ENCODE measurements at places on chromosomes 7 and 10.
A peak's percentile ranks its signal among the peaks of the same experiment; 100 is the strongest.

DNA sequence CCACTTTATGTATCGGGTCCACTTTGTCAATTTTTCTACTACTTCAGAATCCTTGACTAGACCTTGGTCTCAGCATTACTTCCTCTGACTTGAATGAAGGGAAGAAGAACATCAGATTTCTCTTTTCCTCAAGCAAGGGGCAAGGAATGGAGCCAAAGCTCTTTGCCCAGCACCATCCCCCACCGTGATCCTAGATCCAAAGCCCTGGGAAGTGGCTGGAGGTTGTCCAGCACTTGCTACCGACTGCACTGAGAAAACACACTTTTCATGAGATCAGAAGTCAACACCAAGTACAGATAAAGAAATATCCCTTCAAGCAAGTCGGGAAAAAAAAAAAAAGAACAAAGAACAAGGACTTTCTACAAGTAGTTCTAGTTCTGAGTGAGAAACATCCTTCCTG is 102.1 kb upstream of the DDC start:
- no peak for DNase-seq

- no peak for DNase-seq
Observed at GRCh38 chr7:117019786-117020590, 66.7 kb downstream of the ST7 start.

DNA sequence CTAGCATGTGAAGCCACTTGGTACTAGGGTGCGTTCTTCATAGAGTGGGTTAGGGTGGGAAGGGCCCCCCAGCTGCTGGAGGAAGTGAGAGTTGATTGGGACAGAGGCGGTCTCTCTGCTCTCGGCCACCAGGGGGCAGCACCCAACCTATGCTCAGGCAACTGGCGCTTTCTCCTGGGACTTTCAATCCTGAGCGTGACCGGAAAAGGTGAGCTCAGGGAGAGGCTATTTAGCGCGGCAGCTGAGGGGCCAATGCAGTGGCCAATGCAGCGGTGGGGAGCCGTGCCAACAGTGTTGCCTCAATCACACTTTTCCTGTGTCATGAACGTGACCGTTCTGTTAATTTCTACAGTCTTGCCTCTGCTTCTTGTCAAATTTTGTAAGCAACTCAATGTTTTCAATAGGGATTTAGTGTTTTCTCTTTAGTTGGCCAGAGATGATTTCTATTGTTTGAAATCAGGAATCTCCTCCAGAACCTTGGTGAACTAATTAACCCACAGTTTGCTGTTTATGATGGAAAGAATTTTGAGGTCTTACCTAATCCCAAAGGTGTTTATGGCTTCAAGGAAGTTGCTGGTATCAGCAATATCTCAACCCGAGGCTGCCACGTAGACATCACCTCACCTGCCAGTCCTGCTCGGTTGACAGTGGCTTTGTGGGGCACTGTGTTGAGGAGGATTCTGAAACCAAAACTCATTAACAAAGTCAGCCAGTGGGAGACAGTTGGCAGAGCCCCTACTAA is 67.9 kb upstream of the PDZD8 start:
- DNase-seq, result peak; percentile 49

GRCh38 chr10:22640359-22640758 is 74.0 kb downstream of the PIP4K2A start:
- DNase-seq, result no peak

GRCh38 chr7:128415217-128415785 is 5.5 kb upstream of the IMPDH1 start:
- DNase-seq, result no peak

- DNase-seq, result no peak
Observed at GRCh38 chr10:24716295-24716694, 7.4 kb downstream of the ARHGAP21 start.

GRCh38 chr7:92641921-92642511 is 51.8 kb upstream of the FAM133B start:
- peak; percentile 21 for DNase-seq

DNA sequence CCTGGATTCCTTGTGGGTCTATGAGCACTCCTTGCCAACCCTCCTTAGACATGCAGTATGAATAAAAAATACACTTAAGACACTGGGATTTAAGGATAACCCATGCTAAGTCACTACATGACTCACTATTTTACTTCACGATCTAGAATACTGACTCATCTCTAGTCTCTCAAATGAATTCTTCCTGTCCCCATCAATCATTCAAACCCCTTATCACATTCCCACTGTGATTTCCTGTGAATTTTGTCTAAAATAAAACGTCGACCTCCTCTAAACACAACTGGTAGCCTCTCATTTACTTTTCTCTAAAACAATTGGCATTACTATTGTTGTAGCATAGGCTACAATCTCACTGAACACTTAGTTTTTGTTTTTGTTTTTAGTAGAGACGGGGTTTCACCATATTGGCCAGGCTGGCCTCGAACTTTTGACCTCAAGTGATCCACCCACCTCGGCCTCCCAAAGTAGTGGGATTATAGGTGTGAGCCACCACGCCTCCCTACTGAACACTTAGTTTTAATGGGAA is 3.9 kb upstream of the IQUB start:
- DNase-seq, result no peak

GRCh38 chr7:92621026-92621540 is 30.9 kb upstream of the FAM133B start:
- peak; percentile 68 for DNase-seq

DNA sequence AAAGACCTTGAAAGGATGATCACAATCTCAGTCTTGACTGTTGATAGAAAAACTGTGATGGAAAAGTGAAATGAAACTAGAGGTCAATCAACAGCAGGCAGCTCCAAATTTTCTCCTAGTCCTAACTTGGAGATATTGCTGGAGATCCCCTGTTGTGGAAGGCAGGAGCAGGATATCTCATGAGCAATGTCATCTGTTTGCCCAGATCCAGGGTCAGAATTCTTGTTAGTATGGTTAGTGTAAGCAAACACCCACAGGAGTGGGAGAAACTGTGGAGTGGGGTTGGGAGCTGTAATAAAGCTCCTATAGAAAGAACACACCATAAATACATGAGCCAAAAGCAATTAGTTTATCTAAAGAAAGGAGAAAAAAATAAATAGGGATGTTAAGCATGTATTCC is 169.0 kb downstream of the AKR1D1 start:
- DNase-seq, result no peak

- DNase-seq, result no peak
Observed at GRCh38 chr10:131757285-131758058, 143.3 kb upstream of the PPP2R2D start.

DNA sequence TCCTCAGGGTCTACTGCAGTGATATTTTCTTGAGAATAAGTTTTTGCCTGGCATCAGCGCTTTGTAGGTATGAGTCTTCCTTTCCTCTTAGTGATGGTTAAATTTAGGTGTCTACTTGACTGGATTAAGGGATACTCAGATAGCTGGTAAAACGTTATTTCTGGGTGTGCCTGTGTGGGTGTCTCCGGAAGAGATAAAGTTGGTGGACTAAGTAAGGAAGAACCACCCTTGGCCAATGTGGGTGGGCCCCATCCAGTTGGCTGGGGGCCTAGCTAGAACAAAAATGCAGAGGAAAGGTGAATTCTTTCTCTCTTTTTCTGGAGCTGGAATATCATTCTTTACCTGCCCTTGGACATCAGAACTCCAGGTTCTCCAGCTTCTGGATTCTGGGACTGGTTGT is 138.8 kb downstream of the ADCYAP1R1 start:
- DNase-seq, result no peak

- no peak for DNase-seq
Observed at GRCh38 chr10:43942096-43942850, 293.6 kb upstream of the ZNF32 start.

- DNase-seq, result no peak
Observed at GRCh38 chr7:55044791-55045190, 26.0 kb downstream of the EGFR start.

DNA sequence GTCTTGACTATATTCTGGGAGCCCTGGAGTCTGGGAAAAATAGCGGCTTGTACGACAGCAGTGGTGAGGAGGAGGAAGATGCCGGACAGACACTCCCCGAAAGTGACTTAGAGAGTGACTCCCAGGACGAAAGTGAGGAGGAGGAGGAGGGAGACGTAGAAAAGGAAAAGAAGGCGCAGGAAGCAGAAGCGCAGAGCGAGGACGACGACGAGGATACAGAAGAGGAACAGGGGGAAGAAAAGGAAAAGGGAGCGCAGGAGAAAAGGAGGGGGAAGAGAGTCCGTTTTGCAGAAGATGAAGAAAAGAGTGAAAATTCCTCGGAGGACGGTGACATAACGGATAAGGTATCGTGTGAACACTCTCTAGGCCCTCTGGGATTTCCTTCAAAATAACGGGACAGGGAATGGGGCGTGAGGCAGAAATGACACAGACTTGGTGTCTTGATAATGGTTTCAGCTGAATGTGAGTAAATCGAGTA is 908 bp downstream of the NOM1 start:
- no peak for DNase-seq

- no peak for DNase-seq
Observed at GRCh38 chr10:107098326-107098725, 66.2 kb downstream of the SORCS1 start.

DNA sequence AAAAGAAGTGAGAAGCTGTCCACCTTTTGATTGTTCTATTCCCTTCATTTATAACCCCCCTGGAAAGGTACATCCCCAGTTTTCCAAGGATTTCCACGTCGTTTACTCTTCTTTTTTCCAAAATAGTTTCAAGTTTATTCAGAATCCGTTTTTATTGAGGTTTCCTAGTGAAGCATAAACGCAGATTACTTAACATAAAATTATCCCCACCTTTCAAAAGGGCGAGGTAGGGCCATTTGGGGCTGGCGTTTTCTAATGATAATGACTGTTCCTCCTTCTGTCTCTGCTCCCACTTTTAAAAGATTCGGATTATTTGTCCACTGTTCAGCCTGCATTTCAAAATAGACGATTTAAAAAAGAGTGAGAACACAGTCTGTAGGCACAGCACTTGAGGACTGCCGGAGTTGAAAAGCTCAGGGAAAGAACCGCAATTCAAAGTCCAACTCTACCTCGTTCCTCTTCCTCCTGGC is 165.2 kb upstream of the PPP1R3A start:
- no peak for DNase-seq

- DNase-seq, result no peak
Observed at GRCh38 chr10:131641231-131641630, 259.6 kb upstream of the PPP2R2D start.

- DNase-seq, result no peak
Observed at GRCh38 chr10:59240582-59241183, 64.2 kb downstream of the PHYHIPL start.

GRCh38 chr10:1600861-1601260 is 136.5 kb downstream of the ADARB2 start:
- no peak for DNase-seq

GRCh38 chr10:122246830-122247520 is 24.1 kb upstream of the BTBD16 start:
- DNase-seq, result no peak

DNA sequence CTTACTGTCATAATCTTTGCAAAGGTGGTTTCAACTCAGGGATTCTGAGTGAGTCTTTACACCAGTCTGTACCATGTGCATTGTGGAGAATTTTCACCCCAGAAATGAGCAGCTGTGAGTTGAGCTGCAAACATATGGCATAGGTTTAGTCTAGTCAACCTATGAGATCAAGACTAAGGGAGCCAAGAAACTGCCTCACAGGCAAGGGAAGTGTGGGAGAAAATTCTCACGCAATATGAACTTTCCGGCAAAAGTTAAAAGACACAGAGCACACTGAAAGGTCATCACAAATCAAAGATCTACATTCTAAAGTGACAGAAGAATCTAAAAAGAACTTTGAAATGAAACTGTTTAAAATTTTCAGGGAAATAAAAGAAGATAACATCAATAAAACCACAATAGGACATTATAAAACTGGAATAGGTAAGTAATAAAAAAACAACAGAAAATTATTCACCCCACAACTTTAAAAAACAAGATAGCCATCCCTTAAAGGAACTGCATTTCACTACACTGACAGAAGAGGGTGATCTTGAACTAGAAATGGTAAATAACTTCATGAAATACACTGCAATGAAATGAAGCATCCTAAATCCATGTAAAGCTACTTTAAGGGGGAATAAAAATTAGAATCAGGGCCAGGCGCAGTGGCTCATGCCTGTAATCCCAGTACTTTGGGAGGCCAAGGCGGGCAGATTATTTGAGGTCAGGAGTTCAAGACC is 63.5 kb downstream of the LGI1 start:
- no peak for DNase-seq

GRCh38 chr7:137572056-137572784 is 228.7 kb upstream of the PTN start:
- no peak for DNase-seq

- no peak for DNase-seq
Observed at GRCh38 chr7:94042381-94042780, 38.2 kb upstream of the BET1 start.

DNA sequence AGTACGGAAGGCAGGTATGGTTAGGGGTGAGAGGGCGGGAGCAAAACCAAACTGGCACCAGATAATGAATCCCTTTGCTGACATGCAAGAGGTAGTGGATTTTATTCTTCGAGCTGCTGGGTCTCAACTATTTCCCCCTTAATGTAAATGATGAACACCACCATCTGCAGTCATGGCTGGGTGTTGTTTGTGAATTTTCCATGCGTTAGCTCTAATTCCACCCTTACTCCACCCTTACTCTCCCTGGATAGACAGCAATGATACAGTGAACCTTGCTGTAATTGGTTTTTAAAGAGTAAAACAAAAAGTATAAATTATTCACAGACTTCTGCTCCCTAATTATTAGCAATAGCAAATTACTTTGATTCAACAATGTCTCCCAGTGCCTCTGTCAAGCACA is 74.5 kb upstream of the PDE1C start:
- DNase-seq, result no peak

- no peak for DNase-seq
Observed at GRCh38 chr10:127989481-127990012, 82.6 kb downstream of the PTPRE start.

GRCh38 chr7:50640256-50640655 is 75.1 kb upstream of the DDC start:
- no peak for DNase-seq

GRCh38 chr10:108465871-108466641 is 1301.5 kb upstream of the SORCS1 start:
- no peak for DNase-seq

GRCh38 chr10:117801691-117802090 is 245.1 kb downstream of the RAB11FIP2 start:
- no peak for DNase-seq

- DNase-seq, result no peak
Observed at GRCh38 chr7:146172112-146172511, 55.5 kb downstream of the CNTNAP2 start.

DNA sequence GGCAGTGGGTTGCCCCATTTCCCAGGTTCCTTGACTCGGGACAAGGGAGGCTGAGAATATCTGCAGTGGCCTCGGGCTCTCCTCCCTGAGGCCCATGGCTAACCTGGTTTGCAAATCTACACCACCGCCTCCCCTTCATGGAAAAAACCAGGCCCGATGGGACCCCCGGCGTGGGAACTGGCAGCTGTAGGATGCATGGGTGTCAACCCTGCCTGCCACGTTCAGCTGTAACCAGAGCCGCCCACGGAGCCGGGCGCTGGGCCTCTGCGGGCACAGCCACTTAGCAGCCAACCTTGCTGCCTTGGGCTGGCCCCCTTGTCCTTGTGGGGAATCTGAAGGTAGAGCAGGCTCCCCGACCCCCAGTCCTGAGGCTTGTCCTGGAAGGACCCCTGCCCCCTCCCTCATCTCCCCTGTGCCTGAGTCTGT is 1.6 kb downstream of the PWWP2B start:
- no peak for DNase-seq
